RPMI8226 (cell line): ENCODE measurements at places on chromosomes 5 and 9.

- DNase-seq = no peak
Measured at GRCh38 chr5:140946578-140946977, 19.7 kb upstream of the PCDHAC2 start.

DNA sequence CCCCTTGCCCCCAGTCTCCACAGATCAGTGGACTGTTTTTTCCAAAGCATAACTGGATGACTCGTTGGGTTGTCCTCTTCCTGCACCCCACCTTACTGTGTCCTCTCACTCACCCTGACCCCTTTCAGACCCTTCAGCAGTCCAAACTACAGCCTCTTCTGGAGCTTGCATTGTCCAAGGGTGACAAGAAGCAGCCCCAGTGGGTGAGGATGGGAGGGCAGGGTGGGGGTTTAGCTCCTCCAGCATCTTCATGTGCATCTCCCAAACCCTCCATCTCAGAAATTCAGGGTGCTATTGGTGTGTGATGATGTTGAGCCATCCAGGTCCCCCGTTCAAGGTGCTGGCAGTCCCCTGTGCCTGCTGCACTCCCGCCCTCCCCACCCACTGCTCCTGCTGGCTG is 62.4 kb upstream of the COL15A1 start:
- no peak for DNase-seq

DNA sequence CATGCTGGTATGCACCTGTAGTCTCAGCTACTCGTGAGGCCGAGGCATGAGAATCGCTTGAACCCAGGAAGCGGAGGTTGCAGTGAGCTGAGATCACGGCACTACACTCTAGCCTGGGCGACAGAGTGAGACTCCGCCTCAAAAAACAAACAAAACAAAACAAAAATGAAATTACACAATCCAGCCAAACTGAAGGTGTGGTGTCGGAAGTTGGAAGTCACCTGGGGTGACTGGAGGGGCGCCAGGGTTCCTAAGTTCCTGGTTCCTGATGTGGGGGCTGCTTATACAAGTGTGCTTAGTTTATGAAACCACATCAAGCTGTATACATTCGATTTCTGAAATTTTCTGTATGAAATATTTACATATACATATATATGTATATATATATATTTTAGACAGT is 3.7 kb upstream of the DOLPP1 start:
- no peak for DNase-seq

- no peak for DNase-seq
Measured at GRCh38 chr5:138706655-138707480, 46.4 kb upstream of the CTNNA1 start.

DNA sequence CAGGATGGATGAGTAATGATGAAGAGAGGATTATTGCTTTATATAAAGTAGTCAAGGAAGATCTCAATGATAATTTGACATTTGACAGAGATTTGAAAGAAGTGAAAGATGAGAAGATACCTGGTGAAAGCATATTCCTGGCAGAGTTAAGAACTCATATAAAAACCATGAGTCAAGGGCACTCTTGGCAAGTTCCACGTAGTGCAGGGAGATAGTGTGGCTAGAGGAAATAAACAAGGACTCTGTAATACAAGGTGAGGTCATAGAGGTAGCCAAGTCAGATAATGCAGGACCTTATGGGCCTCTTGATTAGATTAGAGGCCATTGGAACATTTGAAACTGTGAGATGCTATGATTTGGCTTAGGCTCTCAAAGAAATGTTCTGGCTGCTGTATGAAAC is 72.3 kb downstream of the HCN1 start:
- DNase-seq = no peak

GRCh38 chr9:104779946-104780535 is 16.1 kb downstream of the NIPSNAP3B start:
- peak; percentile 19 for DNase-seq

GRCh38 chr5:156543348-156544145 is 216.6 kb downstream of the SGCD start:
- no peak for DNase-seq

- no peak for DNase-seq
Measured at GRCh38 chr5:96823900-96824380, 16.2 kb upstream of the ERAP1 start.

GRCh38 chr9:18614116-18614515 is 140.2 kb downstream of the ADAMTSL1 start:
- peak; percentile 54 for DNase-seq

DNA sequence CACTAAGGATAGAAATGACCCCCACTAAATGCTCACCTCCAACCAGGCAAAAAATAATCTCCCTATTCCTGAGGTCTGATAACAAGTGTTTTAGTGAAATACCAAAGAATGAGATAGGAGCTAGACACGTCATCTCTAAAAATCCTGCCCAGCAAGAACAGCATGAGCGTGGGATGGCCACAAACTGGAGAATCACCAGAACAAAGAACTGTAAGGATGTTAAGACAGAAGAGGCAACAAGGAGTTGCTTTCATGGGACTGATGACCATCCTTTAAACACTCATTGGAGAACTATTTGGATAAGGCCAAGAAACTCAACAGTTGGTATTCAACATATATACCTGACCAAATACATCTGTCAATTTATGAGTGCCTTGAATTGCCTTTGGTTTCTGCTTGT is 113.7 kb downstream of the RASEF start:
- no peak for DNase-seq

- DNase-seq = no peak
Measured at GRCh38 chr5:143064218-143064641, 294.1 kb downstream of the ARHGAP26 start.

DNA sequence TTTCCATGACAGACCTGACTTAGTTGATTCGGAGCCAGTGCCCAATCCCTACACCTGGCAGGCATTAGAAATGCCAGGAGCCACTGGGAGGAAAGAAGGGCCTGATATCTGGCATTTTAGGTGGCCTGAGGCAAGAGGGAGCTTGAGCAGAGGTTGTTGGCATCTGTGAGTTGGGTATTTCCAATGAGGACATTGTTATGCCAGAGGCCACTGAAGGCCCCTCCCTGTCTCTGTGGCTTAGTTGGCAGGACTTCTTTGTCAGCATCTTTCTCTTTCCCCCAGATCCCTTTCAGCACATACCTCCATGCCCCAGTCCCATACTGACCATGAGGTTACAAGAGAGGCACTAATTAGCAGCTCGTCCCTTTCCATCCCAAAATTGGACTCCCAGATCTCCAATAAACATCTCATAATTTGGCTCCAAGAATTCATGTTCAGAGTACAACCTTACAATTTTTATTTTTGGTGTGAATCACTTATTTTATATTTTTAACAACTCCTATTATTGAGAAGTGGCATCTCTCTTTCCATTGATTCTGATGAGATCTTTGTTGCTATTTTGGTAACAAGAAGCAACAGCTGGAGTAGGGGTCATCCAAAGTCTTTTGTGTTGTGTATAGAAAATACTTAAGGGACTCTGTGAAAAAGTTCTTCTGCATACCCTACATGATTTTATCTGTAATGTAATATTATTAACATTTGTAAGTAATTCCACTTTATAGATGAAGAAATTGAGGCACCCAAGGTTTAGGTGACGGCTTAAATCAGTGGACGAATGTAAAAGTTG is 68.6 kb upstream of the MAP3K1 start:
- peak; percentile 82 for DNase-seq

DNA sequence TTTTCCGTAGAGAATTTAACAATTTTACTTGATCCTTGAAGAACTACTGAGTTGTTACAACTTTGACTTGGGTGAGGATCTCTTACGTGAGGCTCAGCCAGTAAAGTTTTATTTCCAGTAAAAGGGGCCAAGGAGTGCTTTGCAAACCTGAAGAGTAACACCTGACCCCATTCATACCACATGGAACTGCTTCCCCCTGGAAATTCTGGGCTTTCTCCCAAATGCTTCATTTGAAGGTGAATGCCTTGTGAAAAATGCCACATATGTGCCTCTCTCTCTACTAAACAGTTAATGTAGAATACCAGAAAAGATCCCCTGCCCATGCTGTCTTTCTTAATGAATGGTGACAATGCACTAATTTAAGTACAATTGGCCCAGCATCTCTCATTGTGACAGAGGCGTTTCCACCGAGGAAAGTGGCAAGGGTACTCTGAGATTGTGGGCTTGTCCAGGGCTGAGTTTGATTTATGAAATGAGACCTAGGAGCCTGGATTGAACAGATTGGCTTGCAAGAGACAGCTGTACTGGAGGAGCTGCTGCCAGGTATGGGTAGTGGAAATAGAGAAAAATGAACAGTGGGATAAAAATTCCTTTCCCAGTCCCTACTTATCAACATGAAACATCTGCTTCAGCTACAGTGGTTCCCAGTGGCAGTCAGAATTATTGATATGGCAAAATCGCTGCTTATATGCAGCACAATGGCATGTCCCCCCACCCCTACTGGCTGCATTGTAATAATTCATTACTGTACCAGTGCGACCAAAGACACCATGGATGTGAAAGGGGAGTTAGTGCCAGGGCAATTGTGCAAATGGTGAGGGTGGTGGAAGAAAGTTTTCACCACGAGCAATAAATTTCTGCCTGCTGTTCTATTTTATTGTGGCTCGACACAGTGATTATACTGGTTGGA is 843.7 kb upstream of the WWC1 start:
- DNase-seq = no peak

DNA sequence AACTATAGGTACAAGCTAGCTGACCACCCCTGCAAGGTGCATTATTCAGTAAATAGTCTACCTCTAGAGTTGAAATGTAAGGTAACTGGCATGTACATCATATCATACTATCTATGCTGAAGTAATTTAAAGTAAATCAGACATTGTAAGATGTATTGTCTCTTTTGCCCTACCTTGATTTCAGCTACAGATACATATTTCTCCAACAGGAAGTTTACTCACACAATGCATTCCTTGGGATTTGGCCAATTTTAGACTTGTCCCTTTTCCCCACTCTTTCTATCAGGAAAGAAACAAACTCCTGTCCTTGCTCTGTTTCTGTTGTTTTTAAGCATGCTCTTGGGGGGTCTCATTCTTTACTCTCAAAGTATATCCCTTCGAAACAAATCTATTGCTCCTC is 58.5 kb upstream of the TSLP start:
- no peak for DNase-seq

DNA sequence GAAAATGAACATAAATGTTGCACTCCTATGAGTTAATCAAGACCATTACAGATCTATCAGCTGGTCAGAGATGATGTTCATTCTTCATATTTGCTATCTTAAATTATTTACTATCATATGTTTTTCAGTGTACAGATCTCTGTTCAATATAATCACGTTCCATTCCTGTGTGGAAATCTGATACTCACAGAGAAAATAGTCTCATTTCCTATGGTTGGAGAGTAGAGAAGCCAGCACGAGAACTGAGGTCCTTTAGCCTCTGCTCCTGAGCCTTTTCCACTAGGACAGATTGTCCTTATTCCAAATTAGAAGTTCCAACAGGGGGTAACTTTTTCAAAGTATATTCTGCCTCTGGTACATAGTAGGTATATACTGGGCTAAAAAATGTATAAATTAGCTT is 29.2 kb downstream of the UGCG start:
- DNase-seq = no peak

DNA sequence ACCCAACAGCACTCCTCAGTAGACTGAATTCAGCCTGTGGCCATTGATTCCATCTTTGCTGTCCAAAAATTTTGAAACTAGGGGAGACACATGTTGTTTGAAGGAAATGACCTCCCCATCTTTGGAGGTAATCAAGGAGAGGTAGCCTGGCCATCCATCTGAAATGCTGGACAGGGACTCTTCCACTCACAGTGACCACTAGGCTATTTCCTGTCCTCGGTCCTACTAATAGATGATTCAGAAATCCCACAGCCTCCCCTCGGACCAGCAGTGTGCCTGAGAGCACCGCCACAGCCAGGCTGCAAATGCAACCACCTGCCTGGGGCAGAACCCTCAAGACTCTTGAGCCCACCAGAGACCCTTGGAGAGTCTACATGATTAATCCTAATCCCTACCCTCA is 12.5 kb downstream of the HRH2 start:
- no peak for DNase-seq

DNA sequence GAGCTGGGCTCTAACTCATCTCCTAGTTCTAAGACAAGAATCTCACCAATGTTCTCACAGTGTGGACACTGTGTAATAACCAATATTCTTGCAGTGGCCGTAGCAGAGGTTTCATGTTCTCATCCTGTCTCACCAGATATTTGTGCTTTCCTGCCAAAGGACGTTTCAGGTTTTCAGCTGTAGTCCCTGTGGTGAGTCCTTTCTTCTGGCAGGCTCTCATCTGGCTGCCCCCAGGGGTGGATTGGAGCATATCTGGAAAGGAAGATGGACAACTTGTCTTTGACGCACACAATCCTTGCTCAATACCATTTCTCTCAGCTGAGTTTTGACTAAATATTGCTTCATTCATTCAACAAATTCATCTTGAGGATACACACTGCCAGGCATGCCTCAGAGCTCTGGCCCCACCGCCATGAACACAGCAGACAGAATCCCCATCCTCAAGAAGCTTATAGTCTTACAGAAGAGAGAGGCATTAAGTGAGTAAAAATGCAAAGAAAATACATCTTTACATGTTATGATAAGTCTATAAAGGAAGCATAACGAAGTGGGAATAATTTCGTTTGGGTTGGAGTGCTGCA is 33.8 kb upstream of the NEURL1B start:
- DNase-seq = no peak

GRCh38 chr9:99181621-99182020 is 40.1 kb downstream of the ALG2 start:
- DNase-seq = no peak

- no peak for DNase-seq
Measured at GRCh38 chr5:150075233-150075632, 11.1 kb downstream of the CSF1R start.

GRCh38 chr9:134206311-134207300 is 42.2 kb upstream of the RNU6ATAC start:
- DNase-seq = no peak

- no peak for DNase-seq
Measured at GRCh38 chr5:68592351-68592750, 376.8 kb downstream of the PIK3R1 start.

GRCh38 chr5:52283221-52283620 is 504.5 kb upstream of the ITGA1 start:
- no peak for DNase-seq
